Fibroblast of villous mesenchyme (primary cell): ENCODE measurements at places on chromosomes 3 and 15. TPM values are rescaled to one million over a fixed set of nuclear protein-coding genes. Genes with fewer than 3 reads are reported as not detected.

ZNF860 gene
- total RNA-seq: 0.86 and 0.97 TPM in 2 replicates

DNA sequence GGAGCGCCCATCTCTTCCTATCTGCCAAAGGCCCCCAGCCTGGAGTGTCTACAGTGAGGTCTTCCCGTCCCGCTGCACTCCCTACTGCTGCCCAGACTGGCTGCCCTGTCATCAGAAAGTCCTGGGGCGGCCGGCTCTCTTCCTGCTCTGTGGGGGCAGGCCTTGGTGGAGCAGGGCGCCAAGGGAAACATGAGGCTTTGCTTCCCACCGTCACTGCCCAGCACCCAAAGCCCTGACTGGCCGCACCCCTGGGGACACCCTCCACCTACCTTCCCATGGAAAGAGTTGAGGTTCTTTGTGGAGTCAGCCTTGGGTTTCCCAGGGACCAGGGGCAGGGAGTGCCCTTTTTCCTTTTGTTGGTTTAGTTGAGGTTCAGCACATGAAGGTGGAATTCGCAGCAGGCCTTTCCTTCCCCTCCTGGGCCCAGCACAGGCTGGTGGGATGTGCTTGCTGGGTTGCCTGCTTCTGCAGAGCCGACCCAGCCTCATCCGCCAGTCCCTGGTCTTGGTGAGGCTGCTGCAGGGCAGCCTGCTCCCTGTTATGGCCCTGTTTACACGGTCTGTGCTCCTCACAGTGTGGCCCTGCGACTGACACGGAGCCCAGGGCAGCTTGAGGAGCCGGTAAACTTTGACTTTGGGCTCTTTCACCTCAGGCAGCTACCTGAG, 51.8 kb upstream of the PLXNA1 start:
- DNase-seq: no peak

DNA sequence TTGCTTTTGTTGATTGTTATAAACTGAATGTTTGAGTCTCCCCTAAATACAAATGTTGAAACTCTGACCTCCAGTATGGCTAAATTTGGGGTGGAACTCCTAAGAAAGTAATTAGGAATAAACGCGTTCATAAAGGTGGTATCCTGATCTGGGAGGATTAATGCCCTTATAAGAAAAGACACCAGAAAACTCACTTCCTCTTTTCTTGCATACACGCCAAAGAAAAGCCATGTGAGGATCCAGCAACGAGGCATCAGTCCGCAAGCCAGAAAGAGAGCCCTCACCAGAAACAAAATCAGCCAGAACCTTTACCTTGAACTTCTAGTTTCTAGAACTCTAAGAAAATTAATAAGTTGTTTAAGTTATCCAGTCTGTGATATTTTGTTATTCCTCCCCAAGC, 37.4 kb upstream of the AZI2 start:
- DNase-seq: no peak

DNA sequence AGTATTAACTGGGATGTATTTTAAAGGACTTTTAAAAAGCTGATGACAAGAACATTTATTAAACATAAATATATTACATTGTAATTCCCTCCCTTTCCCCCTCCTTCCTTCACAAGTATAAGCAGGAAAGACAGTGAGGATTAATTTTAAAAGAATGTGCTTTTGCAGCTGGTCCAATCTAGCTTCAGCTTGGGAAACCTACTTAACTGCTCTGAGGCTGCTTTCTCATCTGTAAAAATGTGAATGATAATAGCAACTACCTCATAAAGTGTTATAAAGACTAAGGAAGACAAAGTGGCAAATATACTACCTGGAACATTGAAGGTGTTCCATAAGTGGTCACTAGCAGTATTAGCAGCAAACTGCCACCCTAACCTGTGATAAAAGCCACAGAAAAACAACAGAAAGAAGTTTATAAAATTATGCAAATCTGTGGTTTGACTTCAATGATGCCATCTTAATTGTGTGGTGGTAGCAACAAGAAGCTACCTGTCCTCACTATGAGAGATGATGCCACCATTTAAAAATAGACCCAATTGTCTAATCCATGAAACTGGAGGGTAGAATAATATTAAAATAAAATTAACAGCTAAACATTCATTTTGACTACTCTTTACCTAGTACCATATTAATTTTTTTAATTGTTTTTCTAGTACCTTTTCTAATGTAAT, 20.0 kb downstream of the DHX36 start:
- DNase-seq: peak; percentile 11

GRCh38 chr3:19559724-19560442, 374.1 kb downstream of the EFHB start:
- no peak for DNase-seq

- DNase-seq: no peak
Observed at GRCh38 chr15:51751697-51752683, 593 bp downstream of the TMOD2 start.

DNA sequence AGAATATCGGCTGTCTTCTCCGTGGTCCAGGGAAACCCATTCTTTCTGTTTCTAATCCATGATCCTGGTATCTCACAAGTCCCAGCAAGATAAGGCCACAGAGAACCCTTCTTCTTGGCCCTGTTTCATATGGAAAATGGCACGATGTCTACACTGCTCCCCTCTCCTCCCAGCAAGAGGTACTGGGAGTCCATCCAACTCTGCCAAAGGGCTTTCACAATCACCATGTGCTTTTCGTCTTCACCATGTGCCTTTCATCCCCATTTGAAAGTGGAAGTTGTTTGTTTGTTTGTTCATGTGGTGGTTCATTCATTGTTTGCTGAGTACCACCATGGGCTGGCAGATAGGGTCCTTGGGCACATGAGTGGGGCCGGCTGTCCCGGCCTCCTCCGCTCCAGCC, 5.5 kb downstream of the ITIH3 start:
- DNase-seq: peak; percentile 19

DNA sequence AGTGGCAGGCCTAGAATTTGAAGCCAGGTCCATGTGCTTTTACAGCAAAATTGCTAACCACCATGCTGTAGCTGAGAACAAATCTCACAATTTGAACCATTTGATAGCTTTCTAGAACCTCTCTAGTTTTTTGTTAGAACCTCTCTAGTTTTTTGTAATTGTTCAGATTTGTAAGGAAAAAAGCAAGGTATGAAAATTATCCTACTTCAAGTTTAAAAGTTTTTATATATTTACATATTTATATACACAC, 9.8 kb downstream of the GXYLT2 start:
- no peak for DNase-seq

DNA sequence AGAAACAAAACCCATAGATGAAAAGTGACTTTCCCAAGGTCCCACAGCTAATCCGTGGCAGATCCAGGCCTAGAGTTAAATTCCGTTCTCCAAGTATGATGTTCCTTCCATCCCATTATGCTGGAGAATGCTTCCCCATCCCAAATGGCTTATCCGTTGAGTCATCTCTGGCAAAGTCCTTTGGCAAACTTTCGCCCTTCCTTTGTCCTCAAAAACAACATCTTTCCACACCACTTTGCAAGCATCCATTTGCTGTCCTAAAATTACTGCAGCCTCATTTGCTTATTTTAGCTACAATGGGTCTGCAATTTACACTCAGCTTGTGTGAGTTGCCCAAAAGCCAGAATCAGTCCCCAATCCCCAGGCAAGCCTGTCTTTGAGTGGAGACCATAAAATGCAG, 304.0 kb upstream of the TLE3 start:
- DNase-seq: no peak

- DNase-seq: peak; percentile 25
Observed at GRCh38 chr15:49918121-49918520, 200.9 kb downstream of the ATP8B4 start.

DNA sequence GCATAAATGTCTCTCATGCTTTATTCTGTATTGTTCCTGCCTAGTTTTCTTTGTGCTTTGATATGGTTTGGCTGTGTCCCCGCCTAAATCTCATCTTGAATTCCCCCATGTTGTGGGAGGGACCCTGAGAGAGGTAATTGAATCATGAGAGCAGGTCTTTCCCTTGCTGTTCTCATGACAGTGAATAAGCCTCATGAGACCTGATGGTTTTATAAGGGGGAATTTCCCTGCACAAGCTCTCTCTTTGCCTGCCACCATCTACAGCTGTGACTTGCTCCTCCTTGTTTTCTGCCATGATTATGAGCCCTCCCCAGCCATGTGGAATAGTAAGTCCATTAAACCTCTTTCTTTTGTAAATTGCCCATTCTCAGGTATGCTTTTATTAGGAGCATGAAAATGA, 1596.6 kb downstream of the SI start:
- DNase-seq: no peak

KNG1 gene
- total RNA-seq: not detected in 2 replicates

DNA sequence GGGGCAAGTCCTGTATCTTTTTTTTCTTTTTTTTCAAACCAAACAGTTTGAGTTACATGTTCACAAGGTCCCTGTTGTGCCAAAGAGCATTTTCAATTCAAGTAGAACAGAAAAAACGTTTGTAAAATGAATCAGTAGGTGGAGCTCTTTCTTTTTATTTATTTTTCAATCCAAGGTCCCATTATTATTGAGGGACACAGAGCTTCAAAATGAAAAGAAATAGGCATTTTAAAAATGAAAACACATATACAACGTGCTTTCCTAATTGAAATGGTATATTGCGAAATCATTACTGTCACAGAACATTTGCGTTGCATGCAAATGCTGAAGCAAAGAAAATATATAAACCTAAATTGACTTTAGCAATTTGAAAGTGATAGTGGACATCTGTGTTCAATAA, 711.0 kb downstream of the MECOM start:
- DNase-seq: peak; percentile 11

BTLA gene
- total RNA-seq: not detected in 2 replicates

GADL1 gene
- not detected in 2 replicates for total RNA-seq
